ENCODE measurements at places on chromosomes 2 and 18.

DNA sequence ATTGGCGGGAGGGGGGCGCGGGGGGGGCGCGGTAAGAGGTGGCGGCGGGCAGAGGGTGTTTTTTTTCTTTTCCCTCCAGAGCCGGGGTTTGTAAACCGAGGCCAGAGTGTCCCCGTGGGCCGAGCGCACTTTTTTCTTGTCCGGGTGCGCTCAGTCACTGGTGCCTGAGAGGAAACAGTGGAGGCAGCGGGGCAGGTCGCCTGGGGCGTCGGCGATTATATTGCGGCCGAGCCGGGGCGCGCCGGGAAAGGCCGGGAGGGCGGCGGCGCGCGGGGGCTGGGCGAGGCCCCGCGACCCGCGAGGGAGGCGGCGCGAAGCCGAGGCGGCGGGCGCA lies 275 bp downstream of the HOXD8 start:
- peak; percentile 64 for DNase-seq

GRCh38 chr2:222693837-222694236 lies 22.4 kb downstream of the MOGAT1 start:
- no peak for DNase-seq

GRCh38 chr2:231335591-231335990 lies 59.9 kb upstream of the B3GNT7 start:
- no peak for DNase-seq

DNA sequence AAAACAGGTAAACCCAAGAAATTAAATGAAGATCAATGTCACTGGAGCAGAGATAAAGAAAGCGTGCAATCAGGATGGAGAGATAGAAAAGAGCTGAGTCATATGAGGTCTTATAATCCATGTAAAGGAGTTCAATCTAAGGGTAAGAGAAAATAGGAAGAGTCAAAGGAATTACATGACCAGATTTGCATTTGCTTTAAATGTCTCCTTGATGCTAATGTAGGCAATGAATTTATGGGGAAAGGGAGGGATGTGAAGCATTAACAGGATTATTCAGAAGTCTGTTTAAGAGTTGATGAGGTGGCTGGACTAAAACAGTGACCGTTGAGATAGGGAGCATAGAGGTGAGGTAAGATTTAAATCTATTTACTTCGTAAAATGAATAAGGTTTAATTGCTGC lies 623.1 kb downstream of the MBD2 start:
- no peak for DNase-seq

DNA sequence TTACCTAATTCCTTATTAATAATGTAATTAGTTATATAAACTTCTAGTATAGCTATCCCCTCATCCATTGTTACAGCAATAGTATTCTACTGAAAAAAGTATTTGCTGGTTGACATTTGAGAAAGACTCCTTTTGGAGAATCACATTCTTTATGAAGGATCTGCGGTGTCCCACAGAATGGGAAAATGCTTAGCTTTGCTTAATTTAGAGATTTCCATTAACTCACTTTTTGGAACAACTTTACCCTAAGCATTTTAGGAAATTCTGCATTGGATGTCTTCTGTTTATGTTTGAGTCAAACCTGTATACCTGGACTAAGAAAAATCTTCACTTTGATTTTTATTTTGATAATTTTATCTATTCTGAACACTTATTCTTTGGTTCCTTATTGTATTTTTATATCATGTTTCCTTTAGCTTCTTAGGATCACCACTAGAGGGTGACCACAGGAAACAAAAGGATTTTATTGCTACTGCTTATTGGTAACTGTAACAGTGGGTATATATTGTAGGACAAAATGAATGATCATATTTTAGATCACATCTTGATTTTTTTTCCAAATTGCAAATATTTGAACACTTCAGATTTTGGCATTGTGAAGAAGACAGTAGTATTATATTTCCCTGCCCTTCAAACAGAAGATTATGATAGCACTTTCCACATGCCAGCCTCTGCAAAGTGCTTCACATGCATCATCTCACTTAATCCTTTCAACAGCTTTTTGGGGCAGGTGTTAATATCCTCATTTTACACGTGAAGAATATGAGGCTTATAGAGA lies 79.6 kb downstream of the MIB1 start:
- DNase-seq = no peak

DNA sequence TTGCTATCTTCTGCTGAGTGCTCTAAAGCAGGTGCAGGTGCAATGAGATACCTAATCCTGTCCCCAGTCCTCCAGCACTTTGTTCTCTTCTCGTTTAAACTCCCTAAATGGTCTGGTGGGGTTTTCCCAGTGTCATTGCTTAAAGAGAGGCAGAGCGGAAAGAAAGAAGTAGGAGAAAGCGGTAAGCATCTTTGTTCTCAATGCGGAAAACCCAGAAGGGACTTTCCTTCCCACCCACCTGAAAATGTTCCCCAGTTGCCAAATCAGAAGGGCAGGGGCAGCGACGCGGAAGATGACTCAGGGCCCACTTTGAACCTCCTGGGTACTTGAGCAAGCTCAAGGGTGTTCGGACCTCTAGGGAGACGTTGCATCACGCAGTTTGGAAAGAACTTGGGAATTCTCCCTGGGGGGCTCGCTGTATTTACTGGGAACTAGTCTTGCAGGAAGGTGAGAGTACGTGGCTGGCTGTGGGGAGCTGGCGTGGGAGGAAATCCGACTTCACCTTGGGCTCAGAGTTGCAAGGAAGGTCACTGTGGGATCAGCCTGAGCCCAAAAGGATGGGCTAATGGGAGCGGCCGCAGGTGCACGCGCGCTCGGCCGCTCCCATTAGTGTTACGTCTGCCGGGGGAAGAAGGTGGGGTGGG lies 589 bp upstream of the SGPP2 start:
- DNase-seq = no peak

DNA sequence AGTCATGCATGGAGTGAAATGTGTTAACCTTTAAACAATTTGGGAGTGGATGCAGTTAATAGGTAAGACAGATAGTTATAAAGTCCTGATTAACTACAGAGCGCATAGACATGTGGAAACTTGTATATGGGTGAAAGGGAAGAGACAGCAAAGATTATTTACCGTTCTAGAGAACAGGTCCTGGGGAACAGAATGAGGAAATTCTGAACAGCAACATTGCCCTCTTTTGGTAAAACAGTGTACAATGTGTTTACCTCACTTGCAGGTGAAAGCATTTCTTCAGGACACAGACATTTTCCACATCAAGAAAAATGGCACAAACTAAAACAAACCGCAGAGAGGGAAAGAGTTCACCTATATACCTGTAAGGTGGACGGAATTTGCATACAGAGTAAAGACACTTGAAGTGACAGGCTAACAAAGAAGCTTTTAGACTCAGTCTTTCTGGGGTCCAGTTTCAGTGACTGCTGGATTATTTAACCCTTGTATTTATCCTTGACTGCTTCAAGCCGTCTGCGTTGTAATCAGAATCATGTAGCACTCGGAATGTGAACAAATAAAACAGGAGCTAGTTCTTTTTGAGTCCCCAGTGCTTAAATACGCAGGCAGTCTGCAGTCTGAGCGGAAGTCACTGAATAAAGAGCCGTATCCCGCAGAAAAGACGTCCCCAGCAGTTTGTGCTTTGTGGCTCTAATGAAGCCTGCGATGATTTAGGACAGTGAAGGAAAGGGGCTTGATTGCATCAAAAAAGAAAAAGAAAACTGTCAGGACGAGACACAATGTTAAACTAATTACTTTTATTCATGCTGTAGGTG lies 364.8 kb upstream of the GALNT5 start:
- no peak for DNase-seq

DNA sequence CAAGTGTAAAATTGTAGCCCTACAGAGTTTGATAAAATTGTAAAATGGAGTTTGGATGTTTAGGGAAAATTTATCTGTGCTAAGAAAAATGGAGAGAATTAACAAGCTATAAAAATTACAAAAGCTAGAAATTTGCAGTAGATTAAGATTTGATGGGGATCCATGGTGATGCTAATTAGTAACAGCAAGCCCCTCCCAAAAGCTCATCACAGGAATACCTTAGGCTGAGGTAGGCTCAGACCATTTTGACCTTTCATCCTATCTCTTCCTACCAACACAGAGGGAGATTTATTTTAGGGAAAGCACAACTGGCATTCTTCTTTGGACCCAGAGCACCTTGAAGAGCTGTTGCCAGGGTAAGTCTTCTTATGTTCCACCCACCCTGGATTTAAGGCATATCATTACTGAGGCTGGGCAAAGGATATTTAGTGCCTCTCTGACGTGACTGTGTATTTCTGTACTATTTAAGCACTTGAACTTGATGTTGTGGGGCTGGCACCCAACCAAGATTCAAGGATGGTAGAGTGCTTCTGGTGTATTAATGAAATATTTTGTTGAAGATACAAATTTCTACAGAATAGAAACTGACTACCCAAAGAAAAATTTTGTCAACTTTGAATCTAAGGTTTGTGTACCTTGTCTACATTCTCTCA lies 70.8 kb upstream of the SLC39A10 start:
- DNase-seq = no peak

DNA sequence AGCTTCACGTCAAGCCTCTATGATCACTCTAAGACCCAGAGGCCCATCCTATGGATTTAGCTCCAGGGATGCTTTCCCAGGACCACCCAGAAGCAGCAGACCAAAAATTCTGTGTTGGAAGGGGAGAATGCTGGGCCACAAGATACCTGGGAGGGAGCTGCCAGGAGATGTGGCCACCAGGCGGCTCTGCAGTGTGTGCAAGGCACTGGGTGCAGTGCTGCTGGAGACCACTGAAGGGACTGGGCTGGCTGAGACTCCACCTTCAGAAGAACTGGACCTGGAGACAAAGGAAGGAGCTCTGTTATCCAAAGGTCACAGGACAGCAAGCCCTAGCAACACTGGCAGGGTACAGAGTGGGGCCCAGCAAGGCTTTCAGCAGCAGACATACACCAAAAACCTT lies 34.0 kb downstream of the KANSL3 start:
- DNase-seq = no peak

GRCh38 chr18:37524139-37524497 lies 41.5 kb downstream of the CELF4 start:
- DNase-seq = no peak

DNA sequence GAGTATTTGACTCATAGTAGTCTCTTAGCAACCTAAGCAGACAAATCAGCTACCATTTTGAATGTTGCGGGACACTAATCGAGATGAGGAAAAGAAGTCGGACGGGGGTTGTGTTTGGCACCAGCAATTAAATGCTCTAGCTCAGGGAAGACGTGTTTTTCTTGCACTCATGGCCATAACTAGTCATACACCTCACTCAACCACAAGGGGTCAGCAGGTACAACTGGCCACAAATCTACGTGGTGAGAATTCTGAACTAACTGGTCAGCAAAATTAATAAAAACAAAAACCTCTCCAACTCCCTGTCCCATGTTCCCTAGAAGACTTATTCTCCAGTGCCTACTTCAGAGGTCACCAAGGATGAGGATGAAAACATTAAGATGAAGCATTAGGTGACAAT lies 1467.8 kb downstream of the DPP10 start:
- DNase-seq = no peak

DNA sequence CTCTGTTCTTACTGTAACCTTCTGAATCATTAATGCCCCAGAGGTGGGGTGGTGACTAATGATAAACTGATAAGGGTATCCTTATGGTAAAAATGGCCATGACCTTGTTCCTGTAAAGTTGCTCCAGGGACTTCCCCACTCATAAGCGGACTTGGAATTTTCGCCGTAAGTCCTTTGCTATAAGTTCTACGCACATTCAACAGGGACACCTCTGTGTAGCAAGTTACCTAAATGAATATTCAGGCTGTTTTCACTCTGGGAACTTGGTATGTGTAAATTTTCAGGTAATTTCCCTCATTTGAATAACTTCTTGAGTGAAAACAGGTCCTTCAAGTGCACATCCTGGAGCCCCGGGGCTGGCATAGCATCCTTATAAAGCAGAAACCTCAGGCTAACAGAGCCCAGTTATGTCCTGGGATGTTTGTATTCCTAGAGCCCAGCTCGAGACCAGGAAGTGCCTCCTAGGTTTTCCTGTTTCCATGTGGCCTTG lies 9.4 kb upstream of the AGFG1 start:
- DNase-seq = no peak

- DNase-seq = no peak
These were observed 13.4 kb upstream of the HRH4 start for GRCh38 chr18:24446953-24447538.

DNA sequence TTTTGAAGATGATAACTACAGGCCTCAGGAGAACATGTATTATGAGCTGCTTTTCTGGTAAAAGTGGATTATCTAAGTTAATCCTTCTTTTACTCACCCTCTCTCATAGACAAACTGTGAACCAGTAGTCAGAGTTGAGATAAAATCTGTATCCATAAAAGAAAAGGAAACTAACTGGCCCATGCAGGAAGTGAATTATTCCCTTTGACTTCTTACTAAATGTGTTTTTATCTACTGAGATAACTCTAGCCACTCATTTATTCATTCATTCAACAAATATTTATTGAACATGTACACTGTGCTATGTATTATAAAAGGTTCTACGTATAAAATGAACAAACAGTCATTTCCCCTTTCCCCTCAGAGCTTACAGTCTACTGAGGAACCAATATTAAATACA lies 10.0 kb downstream of the WDR35 start:
- no peak for DNase-seq

GRCh38 chr2:231662811-231663457 lies 45.4 kb upstream of the PTMA start:
- peak; percentile 65 for DNase-seq

- peak; percentile 36 for DNase-seq
These were observed 550 bp upstream of the SFXN5 start for GRCh38 chr2:73072129-73072395.

DNA sequence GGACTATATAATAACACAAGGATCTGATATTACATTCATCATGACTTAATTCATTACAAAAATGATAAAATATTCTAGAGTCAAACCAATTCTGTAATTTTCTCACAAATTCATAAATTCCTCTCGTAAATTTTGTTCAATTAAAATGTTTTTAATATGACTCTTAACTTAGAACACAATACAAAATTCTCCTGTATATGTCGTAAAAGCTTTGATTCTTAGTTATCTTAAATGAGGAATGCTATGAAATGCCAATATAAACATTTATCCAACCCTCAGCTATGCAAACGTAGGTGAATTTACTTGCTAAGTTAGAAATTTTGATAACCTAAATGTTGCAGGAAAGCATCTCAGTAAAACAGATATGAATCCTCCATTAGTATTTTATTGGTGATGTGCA lies 28.9 kb downstream of the ARHGAP15 start:
- no peak for DNase-seq

DNA sequence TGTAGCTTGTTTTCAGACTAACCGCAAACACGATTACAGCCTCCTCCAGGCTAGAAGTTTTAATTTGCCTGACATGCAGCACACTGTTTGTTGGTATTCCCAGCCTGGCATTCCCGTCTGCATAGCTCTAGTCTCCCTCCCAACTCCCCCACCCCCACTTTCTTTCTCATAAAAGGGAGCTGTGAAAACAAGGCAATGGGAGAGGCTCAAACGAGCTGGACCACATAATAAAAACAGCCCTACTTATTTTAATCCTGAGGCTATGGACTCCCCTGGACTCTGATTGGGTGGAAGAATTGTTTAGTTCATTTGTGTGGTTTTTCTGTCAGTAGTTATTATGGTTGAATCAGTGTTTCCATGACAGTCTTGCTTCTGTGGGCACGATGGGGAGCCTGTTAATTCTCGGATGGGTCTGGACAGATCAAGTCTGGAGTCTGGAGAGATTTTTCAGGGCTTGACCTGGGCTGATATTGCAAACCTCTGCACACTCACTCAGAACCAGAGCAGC lies 1.2 kb downstream of the STON1 start:
- DNase-seq = no peak

GRCh38 chr2:232393556-232393955 lies 13.1 kb upstream of the ALPG start:
- DNase-seq = no peak
